Hippocampal formation (tissue), 2 donors: ENCODE measurements at places on chromosomes 7 and 10.

DNA sequence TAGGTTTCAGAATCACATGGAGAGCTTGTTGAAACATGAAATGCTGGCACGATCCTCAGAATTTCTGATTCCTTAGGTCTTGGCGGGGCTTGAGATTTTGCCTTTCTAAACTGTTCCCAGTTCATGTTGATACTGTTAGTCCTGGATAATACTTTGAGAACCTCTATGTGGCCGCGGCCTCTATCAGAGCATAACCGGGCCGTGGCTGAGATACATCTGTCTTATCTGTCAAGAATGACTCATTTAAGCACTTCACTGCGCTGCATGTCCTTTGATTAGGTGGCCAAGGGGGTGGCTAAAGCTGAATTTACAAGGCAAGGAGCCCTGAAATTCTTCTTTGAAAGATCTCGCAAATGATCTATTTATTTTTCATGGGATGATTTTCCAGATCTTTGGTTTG lies 66.9 kb downstream of the GALNT17 start:
- no peak for DNase-seq

DNA sequence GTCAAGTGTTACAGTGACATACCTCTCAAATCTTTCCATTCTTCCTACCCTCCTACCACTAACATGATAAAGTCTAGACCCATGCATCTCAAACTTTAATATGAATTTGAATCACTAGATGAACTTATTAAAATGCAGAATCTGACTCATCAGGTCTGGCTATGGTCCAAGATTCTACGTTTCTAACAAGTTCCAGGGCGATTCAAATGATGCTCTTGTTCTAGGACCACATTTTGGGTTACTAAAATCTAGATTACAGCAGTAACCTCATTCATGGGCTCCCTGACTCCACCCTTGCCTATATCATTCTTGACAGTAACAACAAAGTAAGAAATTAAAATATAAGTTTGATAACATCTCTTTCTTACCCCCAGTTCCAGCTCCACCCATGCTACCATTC lies 124.8 kb upstream of the LSM8 start:
- no peak for DNase-seq

DNA sequence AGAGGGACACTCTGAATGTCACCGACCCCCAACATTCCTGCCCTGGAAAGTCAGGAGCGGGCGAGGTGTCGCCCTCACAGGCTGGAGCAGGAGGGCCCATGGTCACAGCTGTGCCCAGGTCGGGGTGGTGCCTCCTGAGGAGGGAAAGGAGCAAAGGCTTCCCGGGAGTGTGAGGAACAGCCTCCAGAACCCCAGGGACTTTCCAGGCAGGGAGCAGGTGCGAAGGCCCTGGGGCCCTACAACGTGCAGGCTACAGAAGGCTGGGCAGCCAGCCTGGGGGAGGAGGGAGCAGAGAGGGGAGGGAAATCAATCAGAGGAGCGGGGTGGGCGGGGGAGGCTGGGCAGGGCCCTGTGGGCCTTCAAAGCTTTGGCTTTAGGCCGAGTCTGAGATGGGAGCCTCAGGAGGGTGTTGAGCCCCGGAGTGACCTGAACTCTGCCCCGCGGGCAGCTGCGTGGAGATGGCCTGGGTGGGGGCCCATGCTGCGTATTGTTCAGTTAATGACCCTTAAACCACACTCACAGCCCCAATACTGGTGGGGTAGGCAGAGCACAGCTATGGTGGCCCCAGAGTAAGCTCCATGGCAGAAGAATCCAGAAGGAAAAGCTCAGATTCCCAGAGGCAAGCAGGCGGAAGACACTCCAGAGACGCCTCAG lies 44.2 kb upstream of the PPP2R2D start:
- DNase-seq = no peak

DNA sequence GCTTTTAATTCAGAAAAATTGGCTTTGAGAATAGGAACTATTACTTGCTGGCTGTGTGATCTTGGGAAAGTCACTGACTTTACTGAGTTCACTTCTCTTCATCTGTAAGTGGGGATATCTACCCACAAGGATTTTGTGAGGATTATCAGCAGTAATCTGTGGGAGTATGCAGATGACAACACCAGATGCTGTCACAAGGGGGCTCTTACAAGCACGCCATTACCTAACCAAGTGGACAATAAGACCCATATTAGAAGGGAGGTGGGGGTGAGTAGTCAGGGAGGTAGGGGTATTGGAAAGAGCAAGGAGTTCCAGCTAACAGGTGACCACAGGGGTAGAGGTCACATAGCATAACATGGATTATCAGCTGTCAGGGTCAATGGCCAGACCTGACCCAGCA lies 569.4 kb downstream of the SUGCT start:
- DNase-seq = no peak

DNA sequence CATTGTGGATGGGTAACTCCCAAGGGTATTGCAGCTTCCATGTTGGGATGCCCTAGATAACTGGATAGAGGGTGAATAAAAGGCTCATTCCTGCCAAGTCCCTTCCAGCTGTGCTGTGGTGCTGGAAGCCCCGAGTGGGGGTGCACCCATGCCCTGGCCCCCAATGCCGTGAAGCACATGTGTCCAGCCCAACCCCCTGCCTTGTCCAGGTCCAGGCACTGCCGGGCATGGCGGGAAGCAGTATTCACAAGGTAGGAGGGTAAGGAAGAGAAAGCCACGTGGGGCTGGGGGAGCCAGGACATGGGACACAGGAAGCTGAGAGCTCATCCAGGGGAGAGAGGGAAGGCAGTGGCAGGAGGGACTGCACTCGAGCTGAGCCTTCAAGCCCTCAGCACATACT lies 148.2 kb upstream of the CDCA7L start:
- DNase-seq = no peak

DNA sequence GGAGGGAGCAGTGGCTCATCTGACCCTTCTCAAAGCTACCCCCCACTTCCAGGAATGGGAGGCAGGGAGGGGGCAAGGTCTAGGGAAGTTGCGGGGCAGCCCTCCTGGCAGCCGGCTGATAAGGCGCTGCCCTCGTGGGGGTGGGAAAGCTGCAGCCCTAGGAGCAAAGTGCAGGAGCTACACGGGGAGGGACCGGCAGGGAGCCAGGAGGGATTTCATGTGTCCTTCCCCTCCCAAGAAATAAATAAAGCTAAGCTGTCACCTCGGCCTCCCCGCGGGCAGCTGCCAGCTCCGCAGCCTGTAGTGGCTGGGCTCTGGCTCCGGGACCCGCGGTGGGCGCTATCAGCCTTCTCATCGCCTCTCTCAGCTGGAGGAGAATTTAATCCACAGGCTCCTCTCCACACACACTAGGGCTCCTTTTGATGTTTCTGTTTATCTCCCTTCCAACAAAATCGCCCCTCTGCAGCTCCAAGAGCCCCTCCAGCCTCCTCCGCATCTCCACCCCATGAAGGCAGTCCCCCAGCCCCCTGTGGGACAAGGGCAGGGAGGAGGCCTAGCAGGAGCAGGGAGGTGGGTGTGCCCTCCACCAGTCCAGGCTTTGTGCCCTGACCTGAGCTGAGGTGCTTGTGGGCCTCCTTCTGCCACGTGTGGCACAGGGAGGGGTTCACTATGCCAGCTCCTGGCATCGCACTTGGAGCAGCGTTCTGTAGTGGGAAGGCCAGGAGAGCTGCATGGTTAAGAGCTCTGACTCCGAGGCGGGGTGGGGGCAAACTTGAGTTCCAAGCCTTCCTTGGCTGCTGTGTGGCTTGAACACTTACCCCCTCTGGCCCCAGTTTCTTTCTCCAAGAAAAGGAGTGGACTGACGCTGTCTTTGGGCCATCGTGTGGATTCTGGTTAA lies 80.5 kb downstream of the C10orf105 start:
- no peak for DNase-seq

DNA sequence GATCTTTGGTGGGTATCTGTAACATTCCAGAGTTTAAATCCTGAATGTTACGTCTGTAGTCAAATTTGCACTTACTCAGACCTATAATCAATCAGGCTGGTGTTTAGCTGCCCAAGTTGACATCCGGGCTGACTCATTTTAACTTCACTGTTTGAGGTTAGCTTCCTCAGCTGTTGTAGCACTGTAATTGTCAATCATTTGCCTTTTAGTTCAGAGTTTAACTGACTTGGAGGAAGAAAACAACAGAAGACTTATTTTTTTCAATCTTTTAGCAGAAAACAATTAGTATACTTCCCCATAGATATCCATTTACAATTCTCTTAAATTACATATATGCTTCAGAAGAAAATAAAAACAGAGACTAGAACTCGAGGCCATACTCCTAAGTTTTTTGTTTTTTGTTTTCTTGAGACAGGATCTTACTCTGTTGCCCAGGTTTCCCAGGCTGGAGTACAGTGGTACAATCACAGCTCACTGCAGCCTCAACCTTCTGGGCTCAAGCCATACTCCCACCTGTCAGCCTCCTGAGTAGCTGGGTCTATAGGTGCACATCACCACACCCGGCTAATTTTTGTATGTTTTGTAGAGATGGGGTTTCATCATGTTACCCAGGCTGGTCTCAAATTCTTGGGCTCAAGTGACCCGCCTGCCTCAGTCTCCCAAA lies 38.5 kb upstream of the LRRC17 start:
- DNase-seq = no peak
